ENCODE measurements at places on chromosomes 6 and 20.

- DNase-seq, result no peak
Measured at GRCh38 chr6:85114581-85114935, 335.3 kb upstream of the NT5E start.

GRCh38 chr20:23643659-23644058 lies 5.9 kb upstream of the CST3 start:
- no peak for DNase-seq

DNA sequence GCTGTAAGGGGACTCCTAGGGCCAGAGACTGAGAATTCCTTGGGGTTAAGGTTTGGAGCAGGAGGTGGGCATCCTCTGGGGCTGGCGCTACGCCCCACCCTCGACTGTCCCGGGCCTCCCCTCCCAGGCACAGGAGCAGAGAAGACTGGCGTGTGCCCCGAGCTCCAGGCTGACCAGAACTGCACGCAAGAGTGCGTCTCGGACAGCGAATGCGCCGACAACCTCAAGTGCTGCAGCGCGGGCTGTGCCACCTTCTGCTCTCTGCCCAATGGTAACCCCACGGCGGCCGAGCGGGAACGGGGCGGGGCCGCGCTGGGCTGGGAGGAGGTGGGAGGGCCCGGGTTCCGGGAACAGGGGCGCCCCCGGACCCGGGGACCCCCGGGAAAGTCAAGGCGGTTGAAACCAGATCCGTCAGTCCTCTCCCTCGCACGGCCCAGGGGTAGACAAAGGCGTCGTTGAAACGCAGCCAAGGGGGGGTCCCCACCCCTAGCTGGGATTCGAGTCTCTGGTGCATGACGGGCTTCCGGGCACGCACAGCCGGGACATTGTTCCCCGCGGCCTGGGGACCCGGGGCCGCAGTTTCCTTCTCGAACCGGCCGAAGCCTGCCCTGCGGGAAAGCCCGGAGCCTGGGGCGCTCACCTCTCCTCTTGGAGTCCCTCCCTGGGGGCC lies 844 bp downstream of the WFDC2 start:
- DNase-seq, result no peak

GRCh38 chr20:16241911-16242310 lies 331.3 kb downstream of the KIF16B start:
- no peak for DNase-seq

DNA sequence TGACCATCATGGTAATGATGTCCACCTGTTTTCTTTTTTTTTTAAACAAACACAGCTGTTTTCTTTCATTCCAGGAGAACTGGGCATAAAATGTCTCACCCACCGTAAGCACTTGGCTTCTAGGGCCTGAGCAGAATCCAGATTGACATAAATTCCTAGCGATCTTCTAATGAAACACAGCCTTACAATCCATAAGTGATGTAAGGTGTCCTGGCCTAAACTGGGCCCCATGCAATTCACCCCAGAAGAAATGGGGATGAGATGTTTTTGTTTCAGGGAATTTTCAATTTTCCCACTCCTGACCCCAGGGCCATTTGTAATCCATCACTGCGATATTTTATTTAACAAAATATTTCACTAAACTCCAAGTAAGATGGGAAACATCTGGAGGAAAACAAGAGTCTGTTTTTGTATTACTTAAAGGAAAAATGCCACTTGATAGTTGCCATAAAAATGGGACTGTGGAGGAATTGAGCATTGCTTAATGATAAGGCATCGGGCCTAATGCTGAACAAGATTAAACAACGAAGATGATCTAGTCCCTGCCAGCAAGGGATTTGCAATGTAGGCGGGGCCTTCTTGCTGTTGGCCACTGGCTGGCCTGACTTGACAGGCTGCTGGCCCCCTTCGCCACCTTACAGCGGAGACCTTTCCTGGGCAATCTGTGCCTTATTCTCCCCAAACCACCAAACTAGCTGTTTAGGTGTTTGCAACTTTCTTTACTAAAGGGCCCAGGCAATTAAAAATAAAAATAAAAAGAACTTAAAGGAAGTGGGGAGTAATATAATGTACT lies 183.7 kb downstream of the CD109 start:
- DNase-seq, result no peak

- DNase-seq, result no peak
Measured at GRCh38 chr6:14000901-14001300, 76.1 kb downstream of the RNF182 start.

- DNase-seq, result no peak
Measured at GRCh38 chr20:33915726-33916331, 77.9 kb upstream of the RALY start.

DNA sequence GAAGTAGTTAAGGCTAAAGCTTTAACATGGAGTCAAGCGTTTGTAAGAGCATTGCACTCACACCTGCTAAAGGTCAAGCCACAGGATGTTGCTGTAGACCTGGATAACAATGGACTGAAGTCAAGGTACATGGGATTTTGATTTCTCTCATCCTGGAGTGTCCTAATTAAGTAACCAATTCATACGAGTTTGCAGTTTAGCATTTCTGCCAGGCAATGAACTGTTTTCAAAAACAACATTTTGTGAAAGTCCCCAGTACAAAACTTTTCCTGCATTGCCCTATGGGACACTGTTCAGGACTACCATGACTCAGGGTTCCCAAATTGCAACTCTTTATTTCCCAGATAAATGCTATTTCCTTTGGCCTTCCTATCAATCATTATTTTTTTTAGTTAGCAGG lies 17.4 kb upstream of the SIRPB1 start:
- no peak for DNase-seq

DNA sequence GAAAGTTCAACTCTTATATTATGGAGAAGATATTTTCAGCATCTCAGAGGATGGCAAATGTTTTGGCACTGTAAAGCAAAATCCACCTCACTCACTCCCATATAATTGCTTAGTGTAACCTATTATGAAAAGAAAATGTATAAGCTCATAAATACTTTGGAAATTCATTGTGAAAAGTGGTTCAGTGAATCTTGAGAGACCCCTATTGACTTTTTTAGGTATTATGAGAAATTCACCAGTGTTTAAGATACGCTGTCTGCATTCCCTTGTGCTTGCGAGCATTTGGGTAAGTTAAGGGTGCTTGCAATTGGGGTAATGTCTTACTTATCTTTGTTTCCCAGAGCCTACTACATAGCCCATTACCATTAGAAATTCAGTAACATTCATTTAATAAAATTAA lies 66.3 kb upstream of the BMP5 start:
- DNase-seq, result no peak

DNA sequence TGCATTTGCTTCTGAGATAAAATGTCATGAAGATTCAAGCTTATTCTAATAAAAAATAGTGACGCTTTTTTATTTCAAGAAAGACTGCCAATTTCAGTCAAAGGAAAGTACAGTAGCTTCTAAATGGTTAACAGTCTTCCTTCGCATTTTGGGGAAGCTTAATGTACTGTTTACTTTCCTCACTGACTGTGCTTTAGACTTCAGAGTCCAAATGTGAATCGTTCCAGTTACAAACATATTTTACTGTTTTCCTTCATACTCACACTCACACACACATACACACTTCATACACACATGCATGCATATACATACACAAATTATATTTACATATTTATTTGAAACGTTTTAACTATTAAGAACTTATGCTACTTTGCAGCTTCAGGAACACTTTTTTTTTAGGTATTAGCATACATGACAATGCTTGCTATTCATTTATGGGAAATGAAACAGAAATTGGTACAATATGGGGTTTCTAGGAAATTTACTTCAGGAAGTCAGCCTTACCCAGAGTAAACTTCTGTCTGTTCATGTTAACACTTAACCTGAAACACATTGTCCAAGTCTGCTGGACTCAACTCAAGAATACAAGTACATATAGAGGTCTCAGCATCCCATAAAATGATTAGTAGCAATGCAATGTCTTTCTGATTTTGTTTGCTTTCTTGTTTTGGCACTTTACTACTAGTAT lies 145.4 kb downstream of the RPS12 start:
- no peak for DNase-seq

- DNase-seq, result peak; percentile 50
Measured at GRCh38 chr6:149242883-149243282, 74.6 kb upstream of the TAB2 start.

GRCh38 chr6:113860181-113860955 lies 3.2 kb downstream of the MARCKS start:
- DNase-seq, result peak; percentile 56

DNA sequence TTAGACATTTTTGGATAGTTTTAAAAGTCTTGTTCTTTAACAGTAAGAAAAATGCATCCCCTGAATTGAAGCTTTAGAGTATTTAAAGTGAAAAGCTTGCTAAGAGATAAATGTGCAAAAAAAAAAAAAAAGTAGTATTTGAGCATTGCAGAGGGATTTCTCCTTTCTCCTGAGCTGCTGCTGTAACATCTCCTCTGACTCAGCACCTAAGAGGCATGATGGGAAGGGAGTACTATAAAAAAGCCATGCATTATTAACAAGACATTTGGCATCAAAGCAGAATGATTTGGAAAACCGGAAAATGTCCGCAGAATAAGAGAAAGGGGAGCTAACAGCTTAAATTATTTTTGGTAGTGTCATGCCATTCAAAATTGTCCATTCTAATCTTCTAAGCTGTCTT lies 27.9 kb downstream of the B4GALT5 start:
- no peak for DNase-seq

- no peak for DNase-seq
Measured at GRCh38 chr6:15411766-15412165, 165.9 kb downstream of the JARID2 start.

DNA sequence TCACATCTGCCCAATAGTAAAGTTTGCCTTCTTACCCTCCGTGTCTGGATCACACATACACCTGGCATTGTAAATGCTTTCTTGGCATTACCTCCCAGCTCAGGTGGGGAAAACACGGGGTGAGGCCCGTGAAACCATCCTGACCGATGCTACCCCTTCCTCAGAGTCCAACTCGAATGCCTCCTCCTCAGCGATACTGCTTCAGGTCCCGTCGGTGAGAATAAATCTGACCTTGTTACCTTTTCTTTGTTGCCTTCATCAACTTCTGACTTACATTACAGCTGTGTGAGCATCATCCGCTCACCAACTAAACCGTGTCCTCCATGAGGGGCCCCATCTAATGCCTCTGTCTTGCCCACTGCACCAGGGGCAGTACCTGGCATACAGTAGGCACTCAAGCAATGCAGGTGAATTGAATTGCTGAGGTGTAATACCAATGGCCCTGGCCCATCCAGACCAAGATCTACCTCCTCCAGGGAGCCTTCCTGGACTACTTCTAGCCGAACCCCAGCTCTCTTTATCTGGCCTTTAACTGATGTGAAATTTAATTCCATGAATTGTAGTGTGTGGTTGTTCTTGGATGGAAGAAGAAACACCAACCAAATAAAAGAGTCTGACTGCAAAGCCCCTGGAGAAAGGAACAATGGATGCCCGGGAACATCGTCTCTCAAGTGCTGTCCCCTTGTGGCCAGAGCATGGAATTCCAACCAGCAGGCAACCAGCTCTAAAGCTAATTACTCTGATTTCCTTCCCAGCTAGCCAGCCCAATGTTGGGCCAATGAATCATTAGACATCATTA lies 141.5 kb downstream of the ANKRD60 start:
- peak; percentile 39 for DNase-seq

DNA sequence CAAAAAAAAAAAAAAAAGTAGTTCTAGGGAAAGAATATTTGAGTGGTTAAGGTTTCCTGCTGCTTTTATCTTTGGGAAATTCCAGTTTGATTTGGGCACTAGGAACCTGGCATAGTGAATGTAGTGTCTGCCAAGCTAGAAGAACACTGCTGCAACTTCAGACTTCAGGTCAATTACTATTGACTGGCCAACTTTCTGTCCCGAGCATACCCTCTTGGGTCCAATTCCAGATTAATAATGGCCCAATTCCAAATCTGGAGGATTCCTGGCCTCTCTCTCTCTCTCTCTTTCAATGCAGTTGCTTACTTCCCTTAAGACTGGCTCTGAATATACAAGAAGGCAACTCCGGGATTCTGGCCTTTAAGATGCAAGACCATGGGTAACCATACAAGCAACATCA lies 74.9 kb downstream of the ANKEF1 start:
- no peak for DNase-seq

GRCh38 chr20:20341371-20341770 lies 26.5 kb upstream of the INSM1 start:
- DNase-seq, result no peak

GRCh38 chr6:114569669-114570068 lies 226.8 kb upstream of the HS3ST5 start:
- no peak for DNase-seq

DNA sequence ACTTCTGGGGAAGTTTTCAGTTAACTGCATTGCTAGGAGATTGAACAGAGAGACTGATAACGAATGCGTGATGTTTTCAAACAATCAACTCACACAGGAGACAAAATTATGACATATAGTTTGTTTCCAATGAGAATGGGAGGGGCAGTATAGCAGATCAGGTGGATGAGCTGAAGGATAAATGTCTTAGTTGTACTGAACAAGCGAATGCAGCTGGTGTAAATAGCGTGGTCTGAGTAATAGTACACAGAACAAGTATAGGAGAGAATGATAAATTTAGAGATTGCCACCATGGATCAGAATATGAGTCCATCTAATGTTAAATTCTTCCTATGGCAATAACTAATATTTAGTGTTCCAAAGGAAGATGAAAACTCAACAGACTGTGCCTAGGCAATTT lies 858.6 kb downstream of the EYS start:
- no peak for DNase-seq

- DNase-seq, result no peak
Measured at GRCh38 chr6:170487707-170488329, 65.3 kb downstream of the PSMB1 start.

DNA sequence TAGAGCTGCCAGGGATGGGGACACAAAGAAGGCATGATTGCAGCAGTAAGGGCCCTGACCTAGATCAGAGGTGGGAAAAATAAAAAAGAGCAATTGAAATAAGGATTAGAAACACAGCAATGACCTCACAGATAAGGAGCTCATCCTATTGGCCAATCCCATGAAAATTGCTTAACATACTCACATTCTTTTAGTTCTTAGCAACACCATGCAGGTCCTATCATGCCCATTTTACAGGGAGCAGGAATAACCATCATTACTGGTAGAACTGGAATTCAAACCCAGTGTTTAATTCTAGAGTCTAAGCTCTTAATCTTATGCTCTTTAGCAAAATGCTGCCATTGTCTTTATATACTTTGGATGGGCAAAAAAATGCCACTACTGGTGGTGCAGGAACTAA lies 267.7 kb downstream of the RNF144B start:
- DNase-seq, result no peak

DNA sequence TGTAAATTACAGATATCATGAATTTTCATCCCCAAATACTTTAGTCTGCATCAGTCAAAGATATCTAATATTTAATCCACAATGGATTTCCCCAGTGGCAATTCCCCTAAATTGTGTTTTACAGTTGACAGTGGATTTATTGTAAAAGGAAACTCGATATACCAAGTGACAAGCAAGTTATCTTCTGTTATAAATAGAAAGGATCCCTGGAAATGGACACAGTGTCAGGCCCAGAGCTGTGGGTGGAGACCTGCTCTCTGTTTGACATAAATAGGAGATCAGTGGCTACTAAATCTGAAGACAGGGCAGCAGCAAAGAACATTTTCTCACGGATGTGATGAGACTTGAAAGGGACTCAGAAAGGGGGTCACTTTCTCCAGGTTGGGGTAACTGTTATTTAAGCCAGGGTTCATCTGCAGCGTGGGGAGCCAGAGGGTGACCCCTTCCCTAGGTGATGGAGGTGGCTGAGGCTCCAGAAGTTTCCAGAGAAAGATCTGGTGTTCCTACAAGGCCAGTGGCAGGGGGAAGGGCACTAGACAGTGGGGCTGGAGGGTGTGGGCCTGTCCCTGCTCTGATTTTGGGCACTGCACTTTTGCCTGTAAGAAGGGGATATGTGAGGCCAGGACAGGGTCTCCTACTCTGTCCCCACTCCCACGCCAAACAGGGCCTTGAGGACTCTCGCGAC lies 12.3 kb upstream of the FAM110A start:
- no peak for DNase-seq

GRCh38 chr6:152669895-152670294 lies 27.8 kb upstream of the MYCT1 start:
- no peak for DNase-seq

Measured in SJSA1 (cell line).